ENCODE measurements at places on chromosomes 11 and 22.

- no peak for DNase-seq
Observed at GRCh38 chr22:48760481-48761390, 1066.9 kb downstream of the BRD1 start.

GRCh38 chr11:113199866-113200265 lies 114.5 kb upstream of the TTC12 start:
- no peak for DNase-seq

- no peak for DNase-seq
Observed at GRCh38 chr11:17510507-17511206, 33.6 kb downstream of the USH1C start.

DNA sequence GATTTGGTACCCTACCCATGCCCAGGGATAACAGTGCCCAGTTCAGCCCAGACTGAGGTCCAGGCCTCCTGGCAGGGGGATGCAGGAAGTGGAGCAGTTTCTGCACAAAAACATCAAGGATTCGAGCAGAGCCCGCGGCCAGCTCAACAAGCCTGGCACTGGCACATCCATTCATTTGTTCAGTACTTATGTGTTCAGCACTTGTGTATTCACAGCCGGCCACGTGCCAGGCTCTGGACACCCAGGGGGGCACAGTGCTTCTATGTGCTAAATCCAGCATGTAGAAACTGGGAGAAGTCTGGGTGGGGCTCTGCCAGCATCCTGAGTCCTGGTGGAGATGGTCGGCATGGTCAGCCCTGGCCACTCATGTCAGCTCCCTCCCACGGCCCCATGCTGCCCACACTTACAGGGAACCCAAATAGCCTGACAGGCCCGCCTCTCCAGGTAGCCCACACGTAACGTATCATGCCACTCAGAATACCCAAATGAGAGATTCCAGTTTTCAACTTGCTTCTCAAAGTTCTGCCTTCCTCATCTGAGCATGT lies 28.5 kb downstream of the LINC01488 start:
- no peak for DNase-seq

- no peak for DNase-seq
Observed at GRCh38 chr11:12260731-12261521, 116.4 kb upstream of the PARVA start.

DNA sequence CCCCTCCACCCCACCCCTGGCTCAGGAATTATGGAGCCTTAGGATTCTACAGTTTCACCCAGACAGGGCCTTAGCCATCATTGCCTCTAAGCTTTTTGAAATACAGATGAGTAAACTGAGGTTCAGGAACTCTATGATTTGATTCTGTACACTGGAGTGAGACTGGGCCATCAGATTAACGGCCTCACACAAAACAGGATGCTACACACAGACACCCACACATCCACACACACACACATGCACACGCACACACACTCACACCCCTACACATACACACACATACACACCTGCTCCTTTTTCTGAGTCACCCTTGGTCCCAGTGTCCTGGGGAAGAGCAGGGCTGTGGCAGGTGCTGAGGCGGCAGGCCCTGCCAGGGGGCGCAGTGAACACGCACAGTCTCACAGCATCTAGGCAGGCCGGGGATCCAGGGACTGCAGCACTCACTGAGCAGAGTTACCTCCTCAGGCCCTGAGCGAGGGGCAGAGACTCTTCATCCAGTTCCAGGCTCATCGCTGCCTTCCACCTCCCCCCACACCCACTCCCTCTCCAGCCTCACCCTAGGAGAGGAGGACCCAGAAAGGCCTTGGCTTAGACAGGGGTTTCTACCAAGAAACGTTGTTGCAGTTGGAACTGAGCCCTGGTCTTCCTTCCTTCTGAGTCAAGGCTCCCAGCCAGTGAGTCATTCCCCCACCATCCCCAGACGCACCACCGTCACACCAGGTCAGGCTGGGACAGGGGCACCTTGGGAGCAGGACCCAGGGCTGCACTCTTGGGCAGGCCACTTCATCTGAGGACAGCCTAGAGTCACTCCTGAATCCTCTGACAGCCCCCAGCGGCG lies 89.8 kb upstream of the PARVA start:
- DNase-seq: no peak

GRCh38 chr11:66727282-66728037 lies 1.6 kb downstream of the SPTBN2 start:
- no peak for DNase-seq

- no peak for DNase-seq
Observed at GRCh38 chr11:134120143-134120850, 51.4 kb downstream of the JAM3 start.

DNA sequence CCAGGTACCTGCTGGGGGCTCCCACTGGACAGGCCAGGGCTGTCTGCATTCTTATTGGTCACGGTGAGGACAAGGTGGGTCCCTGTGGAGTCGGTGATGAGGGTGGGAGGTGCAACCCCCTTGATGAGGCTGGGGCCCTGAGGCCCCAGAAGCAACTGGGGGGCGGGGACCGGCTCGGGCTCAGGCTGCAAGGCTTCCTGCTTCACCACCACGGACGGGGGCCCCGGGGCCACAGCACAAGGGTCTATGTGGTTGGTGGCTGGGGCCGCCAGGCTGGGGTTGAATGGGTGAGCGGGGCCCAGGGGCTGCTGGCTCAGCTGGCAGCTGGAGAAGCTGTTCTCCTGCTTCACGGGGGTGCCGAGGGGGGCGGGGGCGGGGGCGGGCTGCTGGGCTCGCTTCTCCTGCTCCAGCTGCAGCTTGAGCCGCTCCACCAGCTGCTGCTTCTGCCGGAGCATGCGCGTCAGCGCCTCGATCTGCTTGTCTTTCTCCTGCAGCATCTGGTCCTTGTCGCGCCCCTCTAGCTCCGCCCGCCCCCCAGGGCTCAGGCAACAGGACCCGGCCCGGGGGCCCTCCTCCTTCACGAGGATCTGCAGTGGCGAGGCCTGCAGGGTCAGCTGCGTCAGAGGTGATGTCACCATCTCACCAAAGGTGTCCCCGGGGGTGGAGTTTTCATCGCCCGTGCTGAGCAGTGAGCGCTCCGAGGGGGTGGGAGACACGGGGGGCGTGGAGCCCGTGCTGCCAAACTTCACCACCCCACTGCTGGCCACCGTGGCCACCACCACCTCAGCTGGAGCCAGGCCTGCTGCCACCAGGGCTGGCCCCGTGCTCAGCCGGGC lies 48.2 kb downstream of the SGSM3 start:
- DNase-seq: no peak

DNA sequence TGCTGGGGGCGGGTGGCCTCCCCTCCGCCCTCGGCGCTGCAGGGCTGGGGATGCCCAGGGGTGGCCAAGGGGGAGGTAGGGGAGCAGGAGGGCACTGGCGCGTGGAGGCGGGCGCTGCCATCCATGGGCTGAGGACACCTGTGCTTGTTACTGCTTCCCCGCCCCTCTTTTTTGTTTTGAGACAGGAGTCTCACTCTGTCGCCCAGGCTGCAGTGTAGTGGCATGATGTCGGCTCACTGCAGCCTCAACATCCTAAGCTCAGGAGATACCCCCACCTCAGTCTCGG lies 683 bp upstream of the FADS3 start:
- DNase-seq: no peak

GRCh38 chr11:57417056-57417455 lies 9.9 kb downstream of the SLC43A3 start:
- DNase-seq: no peak

- DNase-seq: no peak
Observed at GRCh38 chr22:45903355-45904135, 73.4 kb downstream of the WNT7B start.

DNA sequence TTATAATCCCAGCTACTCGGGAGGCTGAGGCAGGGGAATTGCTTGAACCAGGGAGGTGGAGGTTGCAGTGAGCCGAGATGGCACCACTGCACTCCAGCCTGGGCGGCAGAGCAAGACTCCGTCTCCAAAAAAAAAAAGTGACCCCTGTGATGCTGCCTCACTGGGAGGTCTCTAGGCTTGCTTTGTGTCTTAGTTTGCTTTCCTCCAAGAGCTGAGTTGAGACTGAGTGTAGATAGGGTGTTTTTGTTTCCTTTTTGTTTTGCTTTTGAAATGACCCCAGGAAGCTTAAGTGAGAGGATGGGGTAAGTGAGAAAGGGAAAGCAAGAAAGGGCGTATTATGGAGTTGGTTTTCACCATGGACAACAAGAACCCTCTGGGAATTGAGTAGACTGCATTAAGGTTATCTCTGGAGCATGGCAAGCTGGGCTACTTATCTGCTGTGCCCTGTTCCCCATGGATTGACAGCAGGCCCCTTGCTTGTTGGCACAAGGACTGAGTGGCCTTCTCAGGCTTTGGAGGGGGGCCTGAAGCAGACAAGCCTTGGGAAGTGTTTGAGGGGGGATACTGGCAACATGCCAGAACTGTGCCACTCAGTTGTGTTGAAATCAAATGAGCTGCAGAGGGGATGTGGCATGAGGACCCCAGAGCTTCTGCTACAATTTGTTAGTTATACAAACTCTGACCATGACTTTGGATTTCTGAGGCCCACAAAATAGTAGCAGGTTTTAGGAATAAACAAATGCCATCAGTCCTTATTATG lies 300.6 kb upstream of the C11orf87 start:
- no peak for DNase-seq

- DNase-seq: no peak
Observed at GRCh38 chr11:85088286-85088685, 538.9 kb downstream of the DLG2 start.

- DNase-seq: no peak
Observed at GRCh38 chr22:25572708-25573171, 8.3 kb downstream of the GRK3 start.

DNA sequence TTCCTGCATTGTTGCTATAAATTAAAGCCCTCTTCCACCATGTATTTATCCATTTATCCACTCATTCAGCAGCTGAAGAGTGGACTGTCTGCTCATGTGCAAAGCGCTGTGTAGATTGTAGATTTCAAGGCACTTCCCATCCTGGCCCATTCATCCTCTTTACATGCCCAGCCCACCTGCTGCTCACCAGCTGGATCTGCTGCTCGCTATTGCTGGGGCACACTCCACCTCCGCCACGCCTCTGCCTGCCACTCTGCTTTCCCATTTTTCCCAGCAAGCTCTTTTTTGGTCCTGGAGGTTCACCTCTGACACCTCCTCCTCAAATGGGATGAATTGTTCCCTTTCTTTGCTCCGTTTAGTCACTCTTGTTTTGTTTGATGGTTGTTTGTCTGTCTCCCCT lies 48.3 kb downstream of the CEP164 start:
- no peak for DNase-seq

- DNase-seq: no peak
Observed at GRCh38 chr22:35174401-35175038, 82.8 kb upstream of the HMGXB4 start.

GRCh38 chr11:62103141-62103540 lies 20.7 kb upstream of the INCENP start:
- DNase-seq: no peak

DNA sequence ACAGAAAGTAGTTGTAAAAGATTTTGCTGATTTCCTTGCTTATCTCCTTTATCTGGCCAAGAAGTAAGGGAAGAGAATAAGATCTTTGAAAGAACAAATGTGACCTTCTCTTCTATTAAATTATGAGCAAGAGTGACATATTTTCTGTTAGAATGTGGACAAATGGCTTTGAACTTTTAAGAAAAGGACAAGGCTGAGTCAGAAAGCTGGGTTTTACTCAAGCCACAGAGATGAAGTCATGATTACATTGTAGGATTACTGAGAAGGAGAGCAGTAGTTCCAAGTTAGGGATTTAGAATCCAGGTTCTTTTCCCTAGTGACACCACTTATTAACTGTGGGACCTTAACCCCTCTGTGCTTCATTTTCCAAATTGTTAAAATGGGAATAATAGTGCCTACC lies 13.5 kb downstream of the CCDC90B start:
- DNase-seq: no peak

DNA sequence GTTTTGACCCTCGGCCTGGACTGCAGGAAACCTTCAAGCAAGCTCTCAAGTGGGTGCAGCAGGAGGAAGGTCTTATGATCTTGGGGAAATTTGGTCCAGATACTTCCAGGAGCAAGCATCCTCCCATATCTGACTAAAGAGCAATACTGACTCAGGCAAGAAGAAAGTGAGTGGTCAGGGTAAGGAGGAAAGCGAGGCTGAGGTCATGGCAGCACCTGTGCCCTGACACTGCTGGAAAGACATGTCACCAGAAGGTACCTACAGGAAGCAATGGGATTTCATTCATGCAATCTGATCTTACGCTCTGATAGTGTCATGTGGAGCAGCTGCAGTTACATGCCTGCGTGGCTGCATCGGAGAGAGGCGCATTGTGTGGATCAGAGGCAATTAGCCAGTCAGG lies 6.5 kb upstream of the TOP3B start:
- no peak for DNase-seq

DNA sequence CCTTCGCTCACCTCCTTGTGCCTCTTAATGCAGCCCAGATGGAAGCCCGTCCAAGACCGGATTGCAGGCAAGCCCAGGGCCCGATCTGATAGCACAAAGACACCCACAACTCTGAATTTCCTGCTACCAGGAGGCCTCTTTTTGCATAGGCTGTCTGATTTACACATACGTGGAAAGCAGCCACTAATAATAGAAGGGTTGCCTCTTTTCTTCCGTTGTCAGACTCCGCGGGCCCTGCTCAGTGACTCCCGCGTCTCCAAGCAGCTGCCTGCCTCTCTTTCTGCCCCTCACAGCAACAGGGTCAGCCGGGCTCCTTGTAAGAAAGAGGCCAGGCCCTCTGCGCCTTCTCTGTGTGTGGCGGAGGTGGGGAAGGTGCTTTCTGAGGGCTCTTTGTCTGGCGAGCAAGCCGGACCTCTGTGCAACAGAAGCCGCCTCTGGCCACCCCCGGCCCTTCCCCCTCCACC lies 26.7 kb downstream of the FLI1 start:
- DNase-seq: peak; percentile 49

GRCh38 chr22:39362932-39363331 lies 13.1 kb downstream of the SYNGR1 start:
- no peak for DNase-seq

DNA sequence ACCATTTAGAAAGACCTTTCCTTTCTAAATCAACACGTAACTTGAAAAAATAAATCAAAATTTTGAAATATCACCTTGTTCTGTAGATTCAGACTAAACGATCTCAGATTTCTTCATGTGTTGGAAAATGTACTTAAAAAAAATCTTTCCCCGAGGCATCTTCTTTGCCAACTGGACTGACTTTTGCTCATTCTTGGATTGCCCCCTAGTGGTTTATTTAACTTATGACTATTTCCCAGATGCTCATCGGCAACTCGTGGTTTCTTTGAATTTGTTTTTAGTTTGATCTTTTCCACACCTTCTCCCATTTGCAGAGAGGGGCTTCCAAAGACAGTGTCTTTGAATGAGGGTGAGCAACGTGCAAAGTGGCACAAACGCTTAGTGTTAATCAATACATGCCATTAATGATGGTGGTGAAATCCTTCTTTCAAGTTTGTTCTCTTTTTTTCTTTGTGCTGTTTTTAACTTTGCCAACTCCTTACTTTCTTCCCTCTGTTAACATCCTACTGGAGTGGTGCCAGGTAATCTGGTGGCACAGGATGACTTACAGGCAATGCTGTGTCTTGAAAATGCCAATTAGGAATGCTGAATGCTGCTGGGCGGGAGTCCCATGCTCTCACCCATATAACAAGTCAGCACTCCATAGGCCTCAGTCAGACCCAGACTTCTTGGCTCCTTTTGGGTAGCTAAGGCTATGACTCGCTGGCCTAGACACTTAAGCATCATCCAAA lies 18.3 kb downstream of the PRSS23 start:
- no peak for DNase-seq

All from effector memory CD8-positive, alpha-beta T cell (primary cell).